Muscle of leg (tissue), 16 donors: ENCODE measurements at places on chromosomes 11 and 22.

DNA sequence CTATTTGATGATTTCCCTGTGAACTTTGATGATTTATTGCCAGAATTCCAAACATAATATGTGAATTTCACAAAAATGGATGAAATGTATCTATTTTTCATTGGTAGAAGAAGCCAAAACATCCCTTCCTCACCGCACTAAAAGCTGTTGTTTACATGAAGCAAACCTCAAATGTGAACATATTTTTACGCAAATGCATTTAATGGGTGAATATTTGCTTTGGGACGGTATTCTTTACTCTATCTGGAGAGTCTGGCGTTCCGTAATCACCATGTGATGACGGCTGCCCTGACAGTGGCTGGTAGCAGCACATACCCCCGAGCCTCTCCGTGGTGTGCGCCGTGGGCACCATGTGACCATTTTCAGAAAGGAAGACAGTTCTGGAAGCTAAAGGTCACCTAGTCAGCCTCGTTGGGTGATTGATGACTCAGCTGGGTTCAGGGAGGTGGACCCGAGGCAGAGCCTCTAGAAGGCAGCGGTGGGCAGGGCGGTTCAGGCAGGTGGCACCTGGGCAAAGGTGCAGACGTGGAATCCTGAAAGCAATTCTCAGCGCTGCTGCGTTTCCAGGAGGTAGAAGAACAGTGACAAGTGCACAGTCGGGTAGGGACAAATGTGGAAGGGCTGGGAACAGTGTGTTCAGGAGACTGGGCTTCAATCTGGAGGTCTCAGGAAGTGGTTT, 45.3 kb downstream of the PPARA start:
- DNase-seq = no peak

DNA sequence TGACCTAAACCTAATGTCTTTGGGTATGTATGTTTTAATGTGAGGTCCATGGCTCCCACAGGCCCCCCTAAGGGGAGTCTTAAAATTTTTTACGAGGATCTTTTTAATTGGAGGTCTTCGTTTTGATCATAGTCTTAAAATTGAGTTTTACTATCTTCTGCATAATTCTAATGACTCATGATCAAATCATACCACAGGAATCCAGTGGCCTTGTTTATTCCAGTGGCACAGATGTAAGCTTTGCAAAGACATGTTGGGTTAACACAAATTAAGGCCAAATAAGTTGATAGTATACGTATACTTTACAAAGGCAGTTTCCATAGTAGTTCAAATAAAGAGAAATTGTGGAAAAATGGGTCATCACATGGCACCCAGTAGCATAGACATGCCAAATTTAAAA, 33.9 kb upstream of the FJX1 start:
- no peak for DNase-seq

DNA sequence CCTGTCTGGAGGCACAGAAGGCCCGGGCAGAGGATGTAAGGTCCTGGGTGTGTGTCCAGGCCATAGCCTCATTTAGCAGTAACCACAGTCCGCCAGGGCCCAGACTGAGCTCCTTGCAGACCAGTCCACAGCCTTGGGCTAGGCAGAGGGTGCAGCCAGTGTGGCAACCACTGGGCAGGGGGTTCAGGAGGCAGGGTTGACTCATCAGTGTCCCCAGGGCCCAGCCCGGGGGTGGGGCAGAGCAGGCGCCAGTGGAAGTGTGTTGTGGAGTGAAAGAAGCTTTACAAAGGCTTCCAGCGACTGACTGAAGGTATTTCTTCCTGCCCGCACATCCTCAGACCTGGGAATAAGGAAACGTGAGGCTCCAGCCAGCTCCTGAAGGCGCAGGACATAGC, 27.7 kb upstream of the WNT11 start:
- no peak for DNase-seq

GRCh38 chr11:72924568-72925190, 110.5 kb downstream of the ATG16L2 start:
- DNase-seq = peak; percentile 64

- no peak for DNase-seq
Observed at GRCh38 chr11:34268906-34269430, 88.8 kb downstream of the ABTB2 start.

DNA sequence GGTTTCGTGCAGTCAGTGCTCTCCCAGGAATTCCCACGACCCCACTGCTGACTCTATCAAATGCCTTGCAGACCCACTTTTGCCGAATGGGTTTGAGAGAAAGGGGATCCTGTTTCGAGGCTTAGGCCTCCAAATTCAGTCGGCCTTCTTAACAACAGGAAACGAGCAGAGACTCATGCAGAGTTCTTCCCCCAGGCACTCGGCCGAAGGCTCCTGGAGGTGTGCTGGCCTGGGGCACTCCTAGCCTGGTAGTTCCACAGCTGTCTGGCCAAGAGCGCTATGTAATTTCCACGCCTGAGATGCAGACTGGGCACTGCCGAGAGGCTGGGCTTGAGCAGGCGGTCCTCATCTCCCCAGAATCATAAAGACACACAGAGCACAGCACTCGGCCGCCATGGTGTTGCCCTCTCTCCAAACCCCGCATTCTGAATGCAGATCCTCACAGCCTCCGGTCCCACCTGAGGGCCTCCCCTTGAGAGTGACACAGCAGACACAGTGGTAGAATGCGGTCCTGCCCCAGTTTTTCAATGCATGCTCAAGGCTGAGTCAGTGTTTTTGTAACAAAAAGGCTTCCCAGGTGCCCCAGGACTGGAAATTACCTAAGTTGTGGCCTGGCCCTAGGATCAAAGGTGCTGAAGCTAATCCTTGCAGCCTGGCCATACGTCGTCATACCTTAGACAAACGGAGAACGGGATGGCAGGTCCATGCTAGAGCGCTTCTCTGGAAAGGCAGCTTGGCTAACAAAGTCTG, 30.2 kb upstream of the BID start:
- no peak for DNase-seq

DNA sequence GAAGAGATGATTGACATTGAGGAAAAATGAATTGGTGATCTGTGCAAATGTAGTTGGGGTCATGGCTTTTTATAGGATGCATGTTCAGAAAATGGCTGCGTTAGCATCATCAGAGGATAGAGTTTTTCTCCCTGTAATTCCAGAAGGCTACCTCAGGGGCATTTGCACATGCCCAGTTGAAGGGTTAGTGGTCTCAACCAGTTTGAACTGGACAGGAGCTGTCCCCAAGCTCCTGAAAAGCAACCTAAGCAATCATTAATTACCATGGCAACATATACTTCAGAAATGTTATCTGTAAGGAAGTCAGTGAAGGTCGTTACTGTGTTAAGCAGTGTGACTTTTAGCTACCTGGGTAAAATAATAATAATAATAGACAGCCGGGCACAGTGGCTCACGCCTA, 29.3 kb downstream of the TUG1 start:
- DNase-seq = no peak

- DNase-seq = no peak
Observed at GRCh38 chr11:121763526-121763925, 310.8 kb upstream of the SORL1-AS1 start.

- DNase-seq = no peak
Observed at GRCh38 chr11:880447-880846, 30.2 kb downstream of the CHID1 start.

DNA sequence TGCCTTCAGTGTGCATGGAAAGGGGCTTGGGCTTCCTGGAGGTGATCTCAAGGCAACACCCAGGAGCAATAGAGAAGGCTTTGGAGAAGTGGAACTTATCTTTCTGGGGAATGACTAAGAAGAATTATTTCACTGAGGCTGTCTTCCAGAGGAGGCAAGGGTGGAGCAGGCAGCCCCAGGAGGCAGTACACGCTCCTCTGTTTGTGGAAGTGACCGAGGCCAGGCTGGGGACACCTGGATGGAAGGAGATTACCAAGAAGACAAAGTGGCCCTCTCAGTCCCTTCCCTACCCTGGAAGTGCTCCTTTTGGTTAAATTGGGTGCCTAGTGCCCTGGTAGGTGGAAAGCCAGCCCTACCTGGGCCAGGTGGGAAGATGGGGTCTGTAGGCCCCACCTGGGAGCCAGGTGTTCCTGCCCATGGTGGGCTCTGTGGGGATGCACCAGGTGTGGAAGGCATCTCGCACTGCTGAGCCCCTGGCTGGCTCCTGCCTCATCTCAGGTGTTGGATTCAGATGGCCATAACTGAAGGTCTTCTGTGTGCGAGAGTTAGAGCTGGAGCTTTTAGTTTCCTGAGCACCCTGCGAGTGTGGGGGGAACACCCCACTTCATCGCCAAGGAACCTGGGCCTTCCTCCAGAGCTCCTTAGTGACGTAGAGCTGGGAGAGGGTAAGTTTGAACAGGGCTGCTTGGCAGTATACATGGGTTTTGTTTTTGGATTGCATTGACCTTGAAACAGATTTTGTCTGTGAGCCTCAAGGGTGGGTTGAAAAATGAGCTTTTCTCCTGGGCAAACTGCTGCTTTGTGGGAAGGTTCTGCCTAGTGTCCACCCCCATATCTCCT, 46.1 kb downstream of the MICAL2 start:
- DNase-seq = no peak

- DNase-seq = peak; percentile 38
Observed at GRCh38 chr11:14411818-14412217, 52.8 kb upstream of the RRAS2 start.

DNA sequence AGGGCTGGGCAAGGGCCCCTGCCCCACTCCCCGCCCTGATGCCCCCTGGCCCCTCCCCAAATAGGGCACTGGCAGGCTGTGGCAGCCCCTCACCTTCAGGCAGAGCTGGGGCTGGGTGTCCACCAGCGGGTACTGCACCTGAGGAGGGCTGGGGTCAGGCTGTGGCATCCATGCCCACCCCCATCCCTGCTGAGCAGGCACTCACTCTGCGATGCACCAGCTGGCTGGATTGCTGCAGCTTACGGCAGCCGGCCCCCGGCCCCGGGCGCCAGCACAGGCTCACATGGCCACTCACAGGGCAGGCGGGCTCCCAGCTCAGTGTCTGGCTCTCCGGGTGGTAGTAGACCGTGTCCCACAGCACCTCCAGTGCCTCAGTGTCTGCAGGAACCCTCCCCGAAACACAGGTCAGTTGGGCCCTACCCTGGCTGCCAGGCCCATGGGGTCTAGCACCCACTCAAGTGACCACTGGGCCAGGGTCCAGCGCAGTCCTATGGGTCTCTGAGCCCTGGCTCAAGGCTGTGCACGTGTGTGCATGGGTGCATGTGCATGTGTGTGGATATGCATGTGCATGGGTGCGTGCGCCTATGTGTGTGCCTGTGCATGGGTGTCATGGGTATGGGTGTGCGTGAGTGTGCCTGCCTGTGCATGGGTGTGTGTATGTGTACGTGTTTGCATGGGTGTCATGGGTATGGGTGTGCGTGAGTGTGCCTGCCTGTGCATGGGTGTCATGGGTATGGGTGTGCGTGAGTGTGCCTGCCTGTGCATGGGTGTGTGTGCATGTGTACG, 14.4 kb downstream of the IL17REL start:
- DNase-seq = no peak

DNA sequence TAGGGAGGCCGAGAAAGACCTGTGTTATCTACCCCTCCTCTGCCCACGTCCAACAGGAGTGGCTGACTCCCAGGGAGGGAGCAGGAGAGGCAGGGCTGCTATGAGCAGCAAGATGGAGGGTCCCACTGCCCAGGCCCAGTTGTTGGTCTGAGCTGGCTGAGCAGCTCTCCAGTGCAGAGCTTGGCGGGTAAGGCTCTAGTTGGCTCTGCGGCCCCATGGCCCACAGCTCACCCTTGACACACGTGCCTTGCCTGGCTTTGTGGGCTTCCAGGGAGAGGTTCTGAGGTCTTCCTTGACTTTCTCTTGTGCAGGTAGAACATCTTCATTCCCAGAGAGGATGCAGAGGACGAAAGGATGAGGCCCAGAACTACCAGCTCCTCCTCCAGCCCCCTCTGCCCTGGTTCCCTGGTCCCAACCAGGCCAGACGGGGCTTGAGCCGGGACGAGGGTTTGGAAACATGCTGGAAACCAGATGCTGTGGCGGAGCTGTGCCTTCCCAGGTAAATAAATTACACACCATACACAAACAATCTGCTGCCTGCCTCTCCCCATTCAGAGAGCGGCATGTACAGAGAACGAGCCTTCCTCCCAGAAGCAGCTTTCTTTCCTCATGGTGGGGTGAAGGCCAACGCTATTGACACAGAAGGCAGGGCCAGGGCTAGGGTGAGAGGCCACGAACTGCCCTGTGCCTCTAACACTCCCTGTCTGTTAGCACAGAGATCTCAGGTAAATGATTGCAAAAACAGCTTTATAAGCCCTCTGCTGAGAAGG, 48.1 kb downstream of the DSCAML1 start:
- no peak for DNase-seq

- DNase-seq = no peak
Observed at GRCh38 chr22:35219012-35219411, 38.3 kb upstream of the HMGXB4 start.

- no peak for DNase-seq
Observed at GRCh38 chr11:114159320-114159719, 99.8 kb downstream of the ZBTB16 start.

GRCh38 chr11:19929655-19930054, 217.0 kb downstream of the NAV2 start:
- DNase-seq = no peak

- peak; percentile 90 for DNase-seq
Observed at GRCh38 chr11:76629853-76630599, 40.5 kb downstream of the LRRC32 start.

- peak; percentile 94 for DNase-seq
Observed at GRCh38 chr11:64803158-64803845, at the start of gene MAP4K2. Gene MAP4K2 (minus strand): TSS chr11:64803214. CDS start chr11:64803149, 65 bp downstream.

GRCh38 chr11:74471037-74471436, 3.7 kb upstream of the KCNE3 start:
- DNase-seq = no peak

- no peak for DNase-seq
Observed at GRCh38 chr22:38124236-38124974, 13.9 kb upstream of the BAIAP2L2 start.

GRCh38 chr22:28728621-28729313, 12.9 kb downstream of the CHEK2 start:
- no peak for DNase-seq

GRCh38 chr11:32312865-32313403, 122.4 kb downstream of the WT1 start:
- DNase-seq = peak; percentile 14

GRCh38 chr11:61163021-61163420, 1.8 kb upstream of the VPS37C start:
- no peak for DNase-seq

DNA sequence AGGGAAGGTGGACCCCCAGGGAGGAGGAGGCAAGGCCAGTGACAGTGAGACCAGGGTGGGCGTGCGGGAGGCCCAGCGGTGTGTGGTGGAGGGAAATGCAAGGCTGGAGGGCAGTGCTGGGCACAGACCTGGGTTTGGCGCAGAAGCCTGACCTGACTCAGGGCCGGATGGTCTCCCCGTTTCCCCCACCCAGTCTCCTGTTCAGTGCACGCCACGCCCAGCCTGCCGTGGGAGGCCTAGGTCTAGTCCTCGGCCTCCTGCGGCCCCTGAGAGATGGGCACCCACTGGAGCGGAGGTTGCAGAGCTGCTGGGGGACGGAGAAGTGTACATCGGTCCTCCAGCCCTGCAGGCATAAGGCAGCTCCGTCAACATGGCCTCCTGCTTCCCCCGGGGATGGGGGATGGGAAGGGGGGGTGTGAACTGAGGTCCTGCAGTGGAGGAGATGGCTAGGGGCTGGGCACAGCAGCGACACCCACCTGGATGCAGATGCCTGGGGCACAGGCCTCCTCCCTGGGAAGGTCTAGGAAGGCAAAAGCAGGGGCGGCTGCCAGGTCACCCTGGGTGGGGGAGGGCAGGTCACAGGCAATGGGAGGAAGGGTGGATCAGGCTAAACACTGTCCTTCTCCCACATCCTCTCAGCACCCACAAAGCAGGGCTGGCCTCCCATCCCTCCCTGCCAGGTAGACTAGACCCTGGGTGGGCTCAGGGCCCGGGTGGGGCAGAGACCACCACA, 15.9 kb downstream of the IL17REL start:
- no peak for DNase-seq

GRCh38 chr22:27107824-27108223, 450.4 kb downstream of the MIAT start:
- DNase-seq = no peak
